Breast epithelium (tissue), 4 donors: ENCODE measurements at places on chromosomes 7 and 10. TPM values are rescaled to one million over a fixed set of nuclear protein-coding genes. Genes with fewer than 3 reads are reported as not detected.

- no peaks in the 10 kb centered on the region for H3K27me3 ChIP-seq
- H3K27ac ChIP-seq: no peak overlapping the region
- H3K36me3 ChIP-seq: no peaks in the 10 kb centered on the region
- H3K4me3 ChIP-seq: no peak overlapping the region
- no peaks in the 10 kb centered on the region for H3K4me1 ChIP-seq
Measured at GRCh38 chr10:89685936-89686335, 15.5 kb upstream of the KIF20B start.

GRCh38 chr7:522071-522950 is 2.7 kb upstream of the PDGFA start:
- H3K4me3 ChIP-seq: peak overlapping the region; percentile 92
- peaks cover 9% of the 10 kb centered on the region for H3K4me1 ChIP-seq
- H3K27me3 ChIP-seq: no peaks in the 10 kb centered on the region
- no peak overlapping the region for H3K27ac ChIP-seq

Gene NKX2-3
- total RNA-seq: not detected

Gene PDCD4
- total RNA-seq: 319 TPM

DNA sequence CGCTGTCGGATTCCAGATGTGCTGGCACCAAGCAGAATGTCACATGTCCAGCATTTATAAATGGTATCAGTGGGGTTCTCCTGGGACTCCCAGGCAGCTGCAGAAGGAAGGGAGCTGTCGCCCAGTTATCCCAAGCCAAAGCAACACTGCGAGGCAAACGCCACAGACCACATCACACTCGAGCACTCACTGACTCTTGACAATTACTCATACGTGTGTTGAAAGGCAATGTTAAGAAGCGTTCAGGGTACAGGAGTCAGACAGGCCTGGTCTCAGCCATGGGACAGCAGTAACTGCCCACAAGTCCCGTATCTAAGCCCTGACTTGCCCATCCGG is 113.4 kb downstream of the DIP2C start:
- no peaks in the 10 kb centered on the region for H3K36me3 ChIP-seq
- H3K4me1 ChIP-seq: no peaks in the 10 kb centered on the region
- no peak for DNase-seq
- H3K27me3 ChIP-seq: no peaks in the 10 kb centered on the region
- no peak overlapping the region for H3K27ac ChIP-seq

- no peak overlapping the region for H3K4me3 ChIP-seq
- DNase-seq: no peak
- H3K4me1 ChIP-seq: no peaks in the 10 kb centered on the region
- H3K27me3 ChIP-seq: no peaks in the 10 kb centered on the region
- no peaks in the 10 kb centered on the region for H3K36me3 ChIP-seq
Measured at GRCh38 chr10:17756557-17757217, 4.7 kb downstream of the TMEM236 start.

GRCh38 chr10:100744136-100744986 is 1.0 kb upstream of the PAX2 start:
- peak overlapping the region; percentile 57 for H3K4me3 ChIP-seq
- DNase-seq: no peak
- H3K27me3 ChIP-seq: peaks cover 15% of the 10 kb centered on the region
- H3K36me3 ChIP-seq: no peaks in the 10 kb centered on the region
- H3K4me1 ChIP-seq: peaks cover 33% of the 10 kb centered on the region
